ENCODE measurements at places on chromosomes 16 and 17.

- DNase-seq, result no peak
Measured at GRCh38 chr16:69870761-69871160, 80.4 kb upstream of the CLEC18A start.

DNA sequence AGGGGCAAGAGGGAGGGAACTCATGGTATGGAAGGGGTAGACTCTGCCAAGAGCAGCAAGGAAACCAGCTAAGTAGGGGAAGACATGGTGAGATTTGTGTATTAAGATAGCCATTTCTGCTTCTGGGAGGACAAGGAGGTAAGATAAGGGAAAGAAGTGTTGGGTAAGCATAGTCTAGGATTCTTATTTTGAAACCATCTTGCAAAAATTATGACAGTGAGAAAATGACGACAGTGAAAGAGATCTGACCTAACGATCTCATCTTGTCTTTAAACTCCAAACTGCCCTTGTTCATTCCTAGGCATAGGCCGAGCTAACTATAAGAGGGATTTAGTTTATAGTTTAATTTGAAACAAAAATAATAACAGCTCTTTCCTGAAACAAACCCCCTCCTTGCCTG lies 5.6 kb upstream of the RBL2 start:
- no peak for DNase-seq

DNA sequence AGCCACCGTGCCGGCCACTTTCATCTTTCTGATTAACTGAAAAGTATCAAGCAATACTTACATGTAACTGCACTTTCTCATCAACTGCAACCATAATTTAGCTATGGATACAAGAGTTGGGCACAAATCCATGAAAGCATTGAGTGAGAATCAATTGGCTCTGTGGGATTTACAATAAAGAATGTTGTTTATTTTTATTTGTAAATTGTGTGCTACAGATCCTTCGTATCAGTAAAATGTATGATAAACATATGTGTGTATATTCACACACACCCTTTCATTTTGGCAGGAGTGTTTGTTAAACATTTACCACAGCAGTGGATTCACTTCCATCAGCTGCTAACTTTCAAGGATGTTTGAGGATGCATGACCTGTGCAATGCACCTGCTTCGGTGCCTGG lies 411.0 kb downstream of the WWOX start:
- DNase-seq, result no peak

GRCh38 chr16:50335196-50335958 lies 33.4 kb downstream of the BRD7 start:
- no peak for DNase-seq

DNA sequence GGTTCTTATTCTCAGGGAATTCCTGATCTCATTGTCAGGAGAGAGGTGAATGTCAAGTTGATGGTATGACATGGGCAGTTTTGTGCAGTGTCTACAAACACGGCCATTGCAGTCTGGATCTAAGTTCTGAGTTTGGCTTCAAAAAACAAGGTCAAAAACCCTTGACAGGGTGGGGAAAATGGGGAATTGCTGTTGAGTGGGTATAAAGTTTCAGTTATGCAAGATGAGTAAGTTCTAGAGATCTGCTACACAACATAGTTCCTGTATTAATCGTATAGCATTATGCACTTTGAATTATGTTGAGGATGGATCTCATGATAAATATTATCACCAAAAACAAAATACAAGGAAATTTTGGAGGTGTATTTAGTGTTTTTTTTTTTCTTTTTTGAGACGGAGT lies 36.6 kb upstream of the CARMIL2 start:
- no peak for DNase-seq

GRCh38 chr17:48198950-48199541 lies 91.5 kb downstream of the SNX11 start:
- DNase-seq, result no peak

- no peak for DNase-seq
Measured at GRCh38 chr17:16037636-16038035, 38.0 kb downstream of the TTC19 start.

DNA sequence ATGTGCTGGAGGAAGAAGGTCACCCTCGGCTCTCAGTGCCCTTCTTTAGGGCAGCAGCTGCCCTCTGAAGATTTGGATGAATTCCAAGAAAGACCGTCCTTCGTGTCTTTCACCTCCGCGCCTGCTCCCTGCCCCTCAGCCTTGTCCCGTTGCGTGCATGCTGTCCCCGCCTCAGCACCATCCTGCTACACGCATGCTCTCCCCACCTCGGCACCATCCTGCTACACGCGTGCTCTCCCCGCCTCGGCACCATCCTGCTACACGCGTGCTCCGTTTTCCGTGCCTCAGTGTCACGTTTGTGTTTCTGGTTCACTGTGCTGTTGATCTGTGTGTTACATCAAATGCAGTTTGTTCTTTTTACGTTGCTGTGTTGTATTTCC lies 13.5 kb downstream of the ACSF3 start:
- DNase-seq, result no peak

DNA sequence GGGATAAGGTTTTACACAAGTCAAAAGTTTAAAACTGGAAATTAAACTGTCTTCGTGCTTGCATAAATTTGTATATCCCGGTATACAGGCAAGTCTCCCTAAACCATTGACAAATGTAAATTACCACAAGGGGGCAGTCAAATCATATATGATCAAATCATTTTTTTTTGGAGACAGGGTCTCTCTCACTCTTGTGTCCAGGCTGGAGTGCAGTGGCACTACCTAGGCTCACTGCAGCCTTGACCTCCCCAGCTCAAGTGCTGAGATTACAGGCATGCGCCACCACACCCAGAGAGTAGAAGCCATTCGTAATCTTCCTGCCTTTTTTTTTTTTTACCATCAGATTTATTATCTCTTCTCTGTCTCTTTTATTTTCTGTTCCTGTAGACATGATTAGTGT lies 18.5 kb downstream of the TOP2A start:
- peak; percentile 59 for DNase-seq

GRCh38 chr16:24491731-24492130 lies 47.6 kb upstream of the RBBP6 start:
- DNase-seq, result no peak

DNA sequence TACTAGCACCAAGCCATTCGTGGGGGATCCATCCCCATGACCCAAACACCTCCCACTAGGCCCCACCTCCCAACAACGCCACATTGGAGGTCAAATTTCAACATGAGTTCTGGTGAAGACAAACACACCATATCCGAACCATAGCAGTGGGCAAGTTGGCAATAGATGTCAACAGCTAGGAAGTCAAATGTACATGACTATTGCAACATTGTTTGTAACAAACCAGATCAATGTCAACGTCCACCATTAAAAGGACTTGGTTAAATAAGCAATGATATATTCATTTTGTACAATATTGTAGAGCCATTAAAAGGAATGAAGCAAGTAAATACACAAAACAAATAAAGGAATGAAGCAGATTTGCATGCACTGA lies 26.5 kb upstream of the CIITA start:
- no peak for DNase-seq

- no peak for DNase-seq
Measured at GRCh38 chr17:44909681-44910144, 5.6 kb downstream of the GFAP start.

- no peak for DNase-seq
Measured at GRCh38 chr17:65600518-65600917, 39.1 kb upstream of the AXIN2 start.

- no peak for DNase-seq
Measured at GRCh38 chr16:30018731-30019158, 4.3 kb upstream of the C16orf92 start.

DNA sequence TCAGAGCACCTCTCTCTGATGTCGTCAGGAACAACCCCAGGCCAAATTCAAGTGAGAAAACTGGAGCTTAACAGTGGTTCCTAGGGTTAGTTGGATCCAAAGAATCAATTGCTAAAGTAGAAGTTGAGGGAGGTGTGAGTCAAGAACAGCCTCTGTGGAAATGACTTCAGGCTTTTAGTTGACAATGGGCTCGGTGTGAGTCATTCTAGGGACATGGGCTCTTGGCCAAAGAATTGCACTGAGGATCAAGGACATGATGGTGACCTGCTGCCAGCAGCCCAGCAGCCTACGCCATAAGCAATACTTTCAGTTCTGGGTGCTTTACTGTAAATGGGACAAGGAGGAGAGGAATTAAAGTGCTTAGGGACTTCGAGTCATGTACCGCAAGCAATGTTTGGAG lies 32.1 kb upstream of the SMURF2 start:
- DNase-seq, result no peak

DNA sequence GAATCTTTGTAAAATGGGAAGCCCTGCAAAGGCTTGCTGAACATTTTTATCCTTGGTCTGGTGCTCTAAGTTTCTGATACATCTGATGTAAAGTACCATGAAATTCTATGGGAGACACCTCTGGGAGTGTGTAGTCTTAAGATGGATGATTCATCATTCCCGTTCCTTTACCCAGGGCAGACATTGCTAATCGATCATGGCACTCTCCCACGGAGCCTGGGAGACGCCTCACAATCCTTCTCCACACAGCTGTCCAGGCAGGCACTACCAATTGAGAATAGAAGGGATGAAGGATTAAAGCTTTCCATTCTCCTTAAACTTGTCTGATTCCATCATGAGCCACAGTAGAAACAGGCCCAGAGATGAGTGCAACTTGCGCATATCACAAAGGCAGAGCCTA lies 144.8 kb downstream of the GSG1L start:
- DNase-seq, result no peak

- no peak for DNase-seq
Measured at GRCh38 chr17:77306790-77307478, 166.2 kb downstream of the SEC14L1 start.

GRCh38 chr17:54269881-54270280 lies 447.2 kb downstream of the KIF2B start:
- DNase-seq, result no peak

- DNase-seq, result no peak
Measured at GRCh38 chr17:66462010-66462409, 159.6 kb downstream of the PRKCA start.

GRCh38 chr17:17179371-17179827 lies 26.7 kb downstream of the PLD6 start:
- DNase-seq, result no peak

GRCh38 chr16:9966569-9967157 lies 215.6 kb downstream of the GRIN2A start:
- no peak for DNase-seq

DNA sequence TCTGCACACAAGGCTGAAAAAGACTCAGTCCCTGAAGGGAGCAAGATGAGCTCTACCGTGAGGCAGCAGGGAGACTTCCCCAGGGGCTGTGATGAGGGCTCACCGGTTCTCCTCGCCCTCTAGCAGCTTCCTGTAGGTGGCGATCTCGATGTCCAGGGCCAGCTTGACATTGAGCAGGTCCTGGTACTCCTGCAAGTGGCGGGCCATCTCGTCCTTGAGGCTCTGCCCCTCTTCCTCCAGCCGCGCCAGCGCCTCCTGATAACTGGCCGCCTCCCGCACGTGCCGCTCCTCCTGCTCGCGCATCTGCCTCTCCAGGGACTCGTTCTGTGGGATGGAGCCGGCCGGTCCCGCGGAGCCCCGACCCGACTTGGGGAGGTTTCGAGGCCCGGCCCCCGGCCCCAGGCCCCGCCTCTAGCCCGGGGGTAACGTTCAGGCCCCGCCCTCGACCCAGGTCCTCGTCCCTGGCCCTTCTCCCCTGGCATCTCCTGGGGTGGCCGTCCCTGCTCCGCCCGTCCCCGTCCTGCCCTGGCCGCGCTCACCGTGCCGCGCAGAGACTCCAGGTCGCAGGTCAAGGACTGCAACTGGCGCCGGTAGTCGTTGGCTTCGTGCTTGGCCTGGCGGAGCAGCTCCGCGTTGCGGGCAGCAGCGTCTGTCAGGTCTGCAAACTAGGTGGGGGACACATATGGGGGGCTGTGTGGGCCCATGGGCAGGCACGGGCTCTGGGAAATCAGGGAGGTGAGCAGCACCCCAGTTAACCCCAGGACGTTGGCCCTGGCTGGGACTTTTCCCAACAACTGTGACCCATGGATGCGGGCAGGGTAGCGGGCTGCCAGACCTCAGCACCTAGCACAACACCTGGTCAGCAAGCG lies 3.9 kb downstream of the GFAP start:
- peak; percentile 55 for DNase-seq

- no peak for DNase-seq
Measured at GRCh38 chr17:76556765-76557367, 17.0 kb downstream of the PRCD start.

DNA sequence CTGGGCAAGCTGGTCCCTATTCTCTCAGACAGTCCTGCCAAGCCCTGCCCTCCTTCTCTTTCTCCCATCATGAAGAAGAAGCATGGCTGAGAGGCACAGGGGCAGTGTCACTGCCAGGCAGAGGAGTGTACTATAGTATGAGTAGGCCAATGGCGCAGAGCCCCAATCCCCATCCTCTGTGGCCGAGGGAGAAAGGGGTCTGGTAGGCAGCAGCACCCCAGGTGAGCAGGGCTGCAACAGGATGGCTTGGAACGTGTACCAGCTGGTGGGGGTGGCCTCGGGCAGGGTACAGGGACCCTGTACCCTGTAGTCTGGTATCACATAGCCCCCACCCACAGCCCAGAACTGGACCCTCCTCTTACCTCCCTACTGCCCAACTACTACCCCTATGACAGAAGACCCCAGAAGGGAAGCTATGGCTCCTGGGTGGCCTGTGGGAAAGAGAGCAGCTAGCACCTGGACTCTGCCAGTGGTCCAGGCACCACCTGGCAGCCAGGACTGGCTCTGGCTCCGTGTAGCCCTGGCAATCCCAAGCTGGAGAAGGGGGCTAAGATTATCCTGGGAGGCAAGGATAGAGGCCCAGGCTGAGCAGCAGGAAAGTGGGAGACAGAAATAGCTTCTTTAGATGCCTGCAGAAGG lies 4.4 kb downstream of the SMARCD2 start:
- DNase-seq, result no peak

DNA sequence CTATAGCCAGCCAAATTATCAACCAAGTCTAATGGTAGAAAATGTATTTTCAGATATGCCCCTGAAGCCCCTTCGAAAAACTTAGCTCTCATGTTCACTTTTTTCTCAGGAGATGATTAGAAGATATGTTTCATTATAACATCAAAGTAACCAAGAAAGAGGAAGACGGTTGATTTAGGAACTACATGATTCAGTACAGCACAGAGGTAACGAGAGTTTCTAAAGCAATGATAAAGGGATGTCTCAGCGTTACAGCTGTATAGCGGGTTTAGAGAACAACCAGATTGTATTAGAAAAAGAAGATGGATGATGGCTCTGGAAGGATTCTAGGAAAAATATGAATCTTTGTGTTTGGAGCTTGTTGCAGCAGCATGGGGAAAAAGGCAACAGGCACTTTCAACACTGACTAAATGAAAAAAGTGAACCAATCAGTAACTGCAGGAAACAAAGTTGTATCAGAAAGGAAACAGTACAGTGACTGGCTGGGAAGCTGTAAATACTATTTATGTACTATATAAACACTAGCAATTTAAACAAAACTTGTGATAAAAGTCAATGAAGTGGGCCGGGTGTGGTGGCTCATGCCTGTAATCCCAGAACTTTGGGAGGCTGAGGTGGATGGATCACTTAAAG lies 21.5 kb downstream of the MBTD1 start:
- no peak for DNase-seq

- DNase-seq, result no peak
Measured at GRCh38 chr17:31085563-31085962, 9.2 kb upstream of the NF1 start.

- DNase-seq, result no peak
Measured at GRCh38 chr17:80441598-80442322, 26.8 kb downstream of the ENDOV start.

Measured in NCI-H524 (cell line).